ENCODE measurements at places on chromosomes 1 and 21.
A peak's percentile ranks its signal among the peaks of the same experiment; 100 is the strongest.

DNA sequence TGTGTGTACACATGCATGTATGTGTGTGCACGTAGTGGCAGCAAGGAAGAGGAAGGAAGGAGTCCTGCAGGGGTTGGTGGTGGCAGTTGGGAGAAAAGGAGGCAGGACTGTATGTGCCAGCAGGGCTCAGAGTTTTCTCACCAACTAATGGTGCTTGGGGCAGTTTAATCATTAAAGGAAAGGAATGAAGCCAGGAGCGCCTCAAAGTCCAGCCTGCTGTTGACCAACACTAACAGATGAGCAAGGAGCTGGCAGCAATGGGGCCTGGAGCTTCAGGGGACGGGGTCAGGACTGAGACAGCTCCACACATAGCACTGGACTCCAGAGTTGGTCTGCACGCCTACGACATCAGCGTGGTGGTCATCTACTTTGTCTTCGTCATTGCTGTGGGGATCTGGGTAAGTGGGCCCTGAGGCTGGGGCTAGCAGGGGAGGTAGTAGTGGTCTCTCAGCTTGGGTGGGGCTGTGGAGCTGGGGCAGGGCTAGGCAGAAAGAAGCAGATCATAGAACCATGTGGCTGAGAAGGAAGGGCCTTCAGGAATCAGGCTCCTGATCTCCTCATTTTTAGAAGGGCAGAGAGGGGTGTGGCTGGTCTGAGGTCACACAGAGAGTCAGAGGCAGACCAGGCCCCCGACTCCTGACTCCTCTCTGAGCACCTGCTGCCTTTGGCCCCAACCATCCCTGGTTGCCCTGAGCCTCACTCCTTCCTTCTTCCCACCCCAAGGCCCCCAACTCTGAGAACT lies at the start of gene SLC5A9:
Gene SLC5A9, plus strand, starts transcription at position 216 of the 742 bp plus-strand sequence. Its CDS starts 21 bp downstream, at position 237.
- no peak for DNase-seq

DNA sequence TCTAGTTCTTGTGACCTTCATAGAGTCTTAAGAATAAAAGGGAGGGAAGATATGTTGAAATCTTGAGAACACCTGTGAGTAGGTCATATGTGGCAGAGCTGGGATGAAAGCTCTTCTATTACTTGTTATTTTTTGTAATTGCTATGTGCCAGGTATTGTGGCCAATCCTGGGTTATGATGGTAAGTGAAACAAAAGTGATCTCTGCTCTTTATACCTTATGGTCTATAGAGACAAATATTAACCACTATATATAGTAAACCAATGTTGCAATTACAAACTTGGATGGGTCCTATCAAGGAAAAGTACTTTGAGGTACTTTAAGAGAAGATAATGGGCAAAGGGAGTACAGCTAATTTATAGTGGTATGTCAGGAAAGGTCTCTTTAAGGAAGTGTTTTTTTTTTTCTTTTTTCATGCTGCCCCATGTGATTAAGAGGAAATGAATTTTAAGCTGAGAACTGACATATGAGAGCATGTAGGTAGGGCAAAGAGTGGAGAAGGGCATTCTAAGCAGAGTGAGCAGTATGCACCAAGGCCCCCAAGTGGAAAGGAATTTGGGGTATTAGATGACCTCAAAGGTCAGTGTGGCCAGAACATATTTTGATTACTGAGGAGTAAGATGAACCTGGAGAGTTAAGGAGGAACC lies 43.3 kb downstream of the POU2F1 start:
- DNase-seq = no peak

- no peak for DNase-seq
Observed at GRCh38 chr21:45922648-45923047, 58.9 kb upstream of the COL6A1 start.

DNA sequence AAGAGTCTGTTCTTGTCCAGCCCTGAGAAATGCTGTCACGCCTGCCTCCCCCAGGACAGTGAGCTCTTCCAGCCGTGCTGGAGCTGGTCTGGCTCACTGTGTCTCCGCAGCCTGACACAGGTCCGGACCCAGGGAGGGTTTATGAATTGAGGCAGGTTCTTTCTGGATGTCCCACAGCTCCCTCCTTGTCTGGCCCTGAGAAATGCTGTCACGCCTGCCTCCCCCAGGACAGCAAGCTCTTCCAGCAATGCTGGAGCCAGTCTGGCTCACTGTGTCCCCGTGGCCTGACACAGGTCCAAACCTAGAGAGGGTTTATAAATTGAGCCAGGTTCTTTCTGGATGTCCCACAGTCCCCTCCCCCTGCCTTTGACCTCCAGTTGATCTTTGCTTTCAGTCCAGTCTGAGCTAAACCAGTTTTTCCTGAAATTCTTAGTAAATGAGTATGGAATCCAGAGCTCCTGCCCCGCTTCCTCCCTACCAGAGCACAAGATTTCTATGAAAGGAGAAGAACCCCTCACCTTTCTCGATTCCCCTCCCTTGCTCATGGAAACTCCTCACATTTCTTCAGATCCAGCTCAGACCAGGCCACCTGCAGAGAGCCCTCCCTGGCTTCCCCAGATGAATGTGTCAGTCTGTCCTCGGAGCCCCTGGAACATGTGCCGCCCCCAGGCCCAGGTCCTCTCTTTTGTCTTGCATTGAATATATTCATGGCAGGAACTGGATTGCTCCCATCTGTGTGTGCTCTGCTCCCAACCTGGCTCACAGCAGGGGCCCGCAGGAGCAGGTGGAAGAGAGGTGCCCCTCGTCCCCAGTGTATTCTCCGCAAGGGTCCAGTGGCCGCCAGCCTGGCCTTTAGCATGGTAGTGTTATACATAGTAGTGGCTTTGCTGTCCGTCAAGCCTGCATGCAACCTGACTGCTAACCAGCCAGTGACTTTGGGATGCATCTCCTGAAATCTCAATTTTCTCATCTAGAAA lies 116.3 kb downstream of the EPHB2 start:
- no peak for DNase-seq

DNA sequence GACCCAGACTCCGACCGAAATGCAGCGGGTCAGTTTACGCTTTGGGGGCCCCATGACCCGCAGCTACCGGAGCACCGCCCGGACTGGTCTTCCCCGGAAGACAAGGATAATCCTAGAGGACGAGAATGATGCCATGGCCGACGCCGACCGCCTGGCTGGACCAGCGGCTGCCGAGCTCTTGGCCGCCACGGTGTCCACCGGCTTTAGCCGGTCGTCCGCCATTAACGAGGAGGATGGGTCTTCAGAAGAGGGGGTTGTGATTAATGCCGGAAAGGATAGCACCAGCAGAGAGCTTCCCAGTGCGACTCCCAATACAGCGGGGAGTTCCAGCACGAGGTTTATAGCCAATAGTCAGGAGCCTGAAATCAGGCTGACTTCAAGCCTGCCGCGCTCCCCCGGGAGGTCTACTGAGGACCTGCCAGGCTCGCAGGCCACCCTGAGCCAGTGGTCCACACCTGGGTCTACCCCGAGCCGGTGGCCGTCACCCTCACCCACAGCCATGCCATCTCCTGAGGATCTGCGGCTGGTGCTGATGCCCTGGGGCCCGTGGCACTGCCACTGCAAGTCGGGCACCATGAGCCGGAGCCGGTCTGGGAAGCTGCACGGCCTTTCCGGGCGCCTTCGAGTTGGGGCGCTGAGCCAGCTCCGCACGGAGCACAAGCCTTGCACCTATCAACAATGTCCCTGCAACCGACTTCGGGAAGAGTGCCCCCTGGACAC lies 534 bp downstream of the C1orf56 start:
- peak; percentile 18 for DNase-seq

GRCh38 chr1:91555821-91556531 lies 55.3 kb downstream of the CDC7 start:
- DNase-seq = no peak

DNA sequence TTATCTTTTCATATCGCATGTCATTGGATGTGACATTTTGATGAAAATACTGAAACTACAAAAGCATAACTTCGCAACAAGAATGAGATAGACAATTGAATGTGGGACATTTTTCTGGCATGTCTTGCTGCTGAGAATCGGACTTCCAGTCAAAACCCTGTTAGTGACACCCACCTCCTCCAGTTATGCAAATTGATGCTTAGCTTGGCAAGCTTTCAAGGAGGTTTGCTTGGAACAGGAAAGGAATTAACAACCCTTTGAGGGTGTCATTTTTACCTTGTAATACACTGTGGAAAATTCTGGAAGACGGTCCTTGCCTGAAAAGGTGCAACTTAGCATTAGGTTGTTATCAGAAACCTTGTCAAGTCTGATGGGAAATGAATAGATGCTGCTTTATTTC lies 38.8 kb upstream of the FAM3B start:
- no peak for DNase-seq

GRCh38 chr1:245690156-245690690 lies 535.4 kb downstream of the KIF26B start:
- no peak for DNase-seq

DNA sequence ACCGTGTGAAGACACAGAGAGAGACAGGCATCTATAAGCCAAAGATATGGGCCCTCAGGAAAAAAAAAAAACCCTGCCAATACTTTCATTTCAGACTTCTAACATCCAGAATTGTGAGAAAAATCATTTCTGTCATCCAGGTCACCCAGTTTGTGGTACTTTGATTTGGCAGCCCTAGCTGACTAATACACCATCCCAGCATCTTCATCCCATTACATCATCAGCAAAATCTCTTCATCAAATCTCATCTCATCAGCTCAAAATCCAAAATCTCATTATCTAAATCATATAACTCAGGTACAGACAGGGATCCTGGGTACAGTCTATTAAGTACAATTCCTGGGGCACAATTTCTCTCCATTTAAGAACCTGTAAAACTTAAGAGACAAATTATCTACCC lies 51.9 kb upstream of the GJA8 start:
- DNase-seq = no peak

DNA sequence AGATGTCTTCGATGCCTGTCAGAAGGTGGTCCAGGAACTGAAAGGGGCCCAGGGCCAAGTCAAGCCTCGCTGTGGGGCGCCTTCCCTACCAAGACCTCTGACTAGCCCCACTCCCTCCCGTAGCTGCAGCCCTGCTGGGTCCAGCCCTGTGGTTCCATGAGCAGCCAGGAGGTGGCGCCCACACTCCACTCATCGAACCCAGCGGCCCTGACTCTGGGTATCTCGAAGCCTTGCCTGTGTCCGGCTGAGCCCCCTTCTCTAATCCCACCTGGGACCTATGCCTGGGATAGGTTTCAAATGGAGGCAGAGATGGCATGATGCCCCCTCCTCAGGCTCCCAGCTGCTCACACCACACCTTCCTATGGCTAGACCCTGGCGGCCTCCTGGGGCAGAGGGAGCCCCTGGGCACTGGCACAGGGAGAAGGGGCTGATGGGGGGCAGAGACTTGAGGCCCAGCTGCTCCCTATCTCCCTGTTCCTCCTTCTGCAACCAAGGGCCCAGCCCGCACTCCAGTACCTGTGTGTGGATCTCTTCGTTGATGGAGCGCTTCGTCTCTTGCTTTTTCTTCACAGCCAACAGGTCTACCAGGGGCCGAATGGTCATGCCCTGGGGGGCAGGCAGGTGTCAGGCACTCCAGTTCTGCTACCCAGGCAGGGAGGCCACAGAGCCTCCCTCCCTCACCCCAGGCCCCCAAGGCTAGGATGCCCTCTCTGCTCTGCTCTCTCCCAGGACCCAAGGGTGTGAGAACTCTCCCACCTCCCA lies 52.0 kb downstream of the SLC9A1 start:
- DNase-seq = peak; percentile 70

- no peak for DNase-seq
Observed at GRCh38 chr21:26956216-26956615, 10.7 kb downstream of the ADAMTS5 start.

- no peak for DNase-seq
Observed at GRCh38 chr1:100721526-100722207, 2.1 kb downstream of the VCAM1 start.

DNA sequence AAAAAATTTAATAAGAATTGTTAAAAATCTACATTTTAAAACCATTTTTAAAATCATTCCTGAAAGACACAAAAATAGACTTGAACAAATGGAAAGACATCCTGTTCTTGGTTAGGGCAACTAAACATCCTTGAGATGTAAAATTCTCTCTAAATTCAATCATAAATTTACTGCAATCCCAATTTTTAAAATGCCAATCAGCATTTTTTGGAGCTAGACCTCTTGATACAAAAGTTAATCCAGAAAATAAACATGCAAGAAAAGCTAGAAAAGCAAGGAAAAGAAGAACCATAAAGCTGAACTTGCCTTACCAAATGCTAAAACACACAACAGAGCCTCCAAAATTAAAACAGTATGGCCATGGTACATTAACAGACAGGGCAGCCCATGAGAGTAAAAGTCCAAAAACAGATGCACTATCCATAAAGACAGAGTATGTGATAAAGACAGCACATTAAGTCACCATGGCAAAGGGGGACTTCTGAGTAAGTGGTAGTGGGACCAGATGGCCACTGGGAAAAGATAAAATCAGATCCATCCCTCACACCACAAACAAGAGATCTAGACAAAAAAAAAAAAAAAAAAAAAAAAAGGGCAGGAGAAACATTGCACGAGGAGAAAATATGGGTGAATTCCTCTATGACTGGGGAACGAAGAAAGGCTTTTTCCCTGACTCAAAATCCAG lies 51.4 kb downstream of the NPHP4 start:
- DNase-seq = no peak

GRCh38 chr1:92230736-92231135 lies 13.0 kb downstream of the C1orf146 start:
- no peak for DNase-seq

DNA sequence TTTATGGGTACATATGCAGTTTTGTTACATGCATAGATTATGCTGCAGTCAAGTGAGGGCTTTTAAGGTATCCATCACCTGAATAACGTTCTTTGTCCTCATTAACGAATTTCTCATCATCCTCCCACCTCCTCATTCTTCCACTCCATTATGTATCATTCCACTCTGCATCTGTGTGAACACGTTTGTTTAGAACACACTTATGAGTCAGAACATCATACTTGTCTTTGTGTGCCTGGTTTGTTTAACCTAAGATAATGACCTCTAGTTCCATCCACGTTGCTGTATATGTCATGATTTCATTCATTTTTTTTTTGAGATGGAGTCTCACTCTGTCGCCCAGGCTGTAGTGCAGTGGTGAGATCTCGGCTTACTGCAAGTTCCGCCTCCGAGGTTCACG lies 6.7 kb upstream of the MPC2 start:
- no peak for DNase-seq

DNA sequence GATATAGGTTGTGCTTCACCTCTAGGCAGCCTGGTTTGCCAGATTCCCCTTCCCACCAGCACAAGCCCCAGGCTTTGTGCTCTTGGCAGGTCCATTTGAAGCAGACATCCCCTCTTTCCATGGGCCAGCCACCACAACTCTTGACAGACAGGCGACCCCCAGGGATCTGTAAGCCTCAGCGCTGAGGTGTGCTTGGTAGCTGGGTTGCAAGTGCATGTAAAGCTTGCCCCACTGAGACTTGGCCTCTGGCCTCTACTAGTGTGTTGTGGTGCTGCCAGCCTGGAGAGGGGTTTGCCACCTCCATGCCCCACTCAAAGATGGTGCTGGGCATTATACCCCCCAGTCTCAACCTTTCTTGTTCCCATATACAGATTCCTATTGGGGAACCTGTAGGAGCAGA lies 103.9 kb downstream of the HMCN1 start:
- no peak for DNase-seq

- DNase-seq = no peak
Observed at GRCh38 chr1:93845538-93846205, 33.3 kb downstream of the DNTTIP2 start.

DNA sequence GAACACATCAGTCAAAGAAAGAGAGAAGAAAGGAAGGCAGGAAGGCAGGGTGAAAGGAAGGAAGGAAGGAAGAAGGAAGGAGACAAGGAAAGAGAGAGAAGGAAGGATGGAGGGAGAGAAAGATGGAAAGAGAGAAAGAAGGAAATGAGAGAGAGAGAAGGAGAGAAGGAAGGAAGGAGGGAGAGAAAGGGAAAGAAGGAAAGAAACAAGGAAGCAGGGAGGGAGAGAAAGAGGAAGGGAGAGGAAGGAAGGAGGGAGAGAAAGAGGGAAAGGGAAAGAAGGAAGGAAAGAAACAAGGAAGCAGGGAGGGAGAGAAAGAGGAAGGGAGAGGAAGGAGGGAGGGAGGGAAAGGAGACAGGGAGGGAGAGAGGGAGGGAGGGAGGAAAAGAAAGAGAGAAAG lies 35.4 kb upstream of the SAMD11 start:
- DNase-seq = no peak

Measured in activated T-helper 1 cell treated with anti-CD3 and anti-CD28 coated beads, Interleukin-2, amount 50 U/mL, for 16 hours (primary cell).